ENCODE measurements at places on chromosomes 2 and 18.
A peak's percentile ranks its signal among the peaks of the same experiment; 100 is the strongest.

DNA sequence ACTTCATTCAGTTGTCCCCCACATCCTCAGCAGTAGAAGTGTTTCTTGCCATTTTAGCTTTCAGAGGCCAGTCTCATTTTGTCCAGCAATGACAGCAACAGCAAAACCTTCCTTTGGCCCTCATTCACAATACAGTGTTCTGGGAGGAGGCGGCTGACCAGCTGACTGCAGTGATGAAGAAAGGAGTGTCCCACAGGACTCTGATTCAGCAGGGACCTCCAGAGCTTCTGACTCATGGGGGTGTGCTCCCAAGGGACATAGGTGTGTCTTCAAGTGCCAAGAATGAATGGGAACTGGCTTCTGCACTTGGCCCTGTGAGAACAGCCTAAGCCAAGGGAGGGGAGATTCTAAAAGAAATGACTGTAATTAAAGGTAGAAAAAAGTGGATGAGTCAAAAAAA is 147.0 kb upstream of the PELI1 start:
- H3K27me3 ChIP-seq, result no peaks in the 10 kb centered on the region
- no peak overlapping the region for H3K4me3 ChIP-seq
- H3K4me1 ChIP-seq, result peaks cover 2% of the 10 kb centered on the region
- no peak for DNase-seq

GRCh38 chr2:189783451-189783926 is 650 bp downstream of the ORMDL1 start:
- no peaks in the 10 kb centered on the region for H3K36me3 ChIP-seq
- H3K4me1 ChIP-seq, result peaks cover 3% of the 10 kb centered on the region
- no peak for DNase-seq
- peak overlapping the region; percentile 81 for H3K27ac ChIP-seq
- H3K27me3 ChIP-seq, result no peaks in the 10 kb centered on the region

DNA sequence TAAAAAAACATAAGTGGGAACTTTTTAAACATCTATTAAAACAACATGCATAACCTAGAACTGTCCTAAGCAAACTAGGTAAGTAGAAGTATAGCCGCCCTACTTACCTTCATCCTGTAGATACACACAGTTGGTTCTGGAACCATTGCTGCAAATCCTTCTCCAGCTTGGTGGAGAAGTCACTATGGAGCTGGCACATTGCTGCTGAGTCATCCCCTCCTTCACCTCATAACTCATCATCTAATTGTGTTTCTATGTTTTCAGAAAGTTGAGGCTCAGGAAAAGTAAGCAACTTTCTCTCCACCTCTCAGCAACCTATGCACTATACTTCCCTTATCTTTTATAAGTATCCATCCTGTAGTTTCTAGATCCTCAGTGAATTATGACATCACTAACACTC is 269.8 kb upstream of the MMADHC start:
- H3K36me3 ChIP-seq, result no peaks in the 10 kb centered on the region
- H3K27me3 ChIP-seq, result no peaks in the 10 kb centered on the region
- H3K27ac ChIP-seq, result no peak overlapping the region
- H3K4me3 ChIP-seq, result no peak overlapping the region

DNA sequence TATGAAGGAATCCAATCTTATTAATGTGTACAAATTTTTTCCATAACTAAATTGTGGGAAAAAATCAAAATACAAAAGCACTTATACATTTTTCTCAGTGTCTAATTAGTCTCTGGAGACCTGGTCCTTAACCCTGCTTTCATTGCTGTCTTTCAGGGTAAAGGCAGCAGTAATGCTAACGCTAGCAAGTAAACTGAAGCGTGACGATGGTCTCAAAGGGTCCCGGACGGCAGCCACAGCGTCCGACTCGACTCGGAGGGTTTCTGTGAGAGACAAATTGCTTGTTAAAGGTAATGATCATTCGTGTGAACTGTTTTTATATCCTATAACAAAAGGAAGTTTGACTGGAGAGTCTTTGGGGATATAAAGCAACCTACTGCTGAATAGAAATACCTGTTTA is 6.1 kb downstream of the UBE2F start:
- DNase-seq, result no peak
- H3K27me3 ChIP-seq, result no peaks in the 10 kb centered on the region
- no peak overlapping the region for H3K27ac ChIP-seq
- H3K4me1 ChIP-seq, result peaks cover under 1% of the 10 kb centered on the region
- no peak overlapping the region for H3K4me3 ChIP-seq

GRCh38 chr2:200778038-200778437 is 33.7 kb upstream of the BZW1 start:
- no peaks in the 10 kb centered on the region for H3K36me3 ChIP-seq
- no peak overlapping the region for H3K4me3 ChIP-seq
- peaks cover 3% of the 10 kb centered on the region for H3K4me1 ChIP-seq
- H3K27ac ChIP-seq, result no peak overlapping the region
- H3K27me3 ChIP-seq, result no peaks in the 10 kb centered on the region

- DNase-seq, result peak; percentile 67
- no peaks in the 10 kb centered on the region for H3K36me3 ChIP-seq
- no peak overlapping the region for H3K4me3 ChIP-seq
- H3K27ac ChIP-seq, result no peak overlapping the region
These were observed 122.2 kb downstream of the ACKR3 start for GRCh38 chr2:236691799-236692167.

DNA sequence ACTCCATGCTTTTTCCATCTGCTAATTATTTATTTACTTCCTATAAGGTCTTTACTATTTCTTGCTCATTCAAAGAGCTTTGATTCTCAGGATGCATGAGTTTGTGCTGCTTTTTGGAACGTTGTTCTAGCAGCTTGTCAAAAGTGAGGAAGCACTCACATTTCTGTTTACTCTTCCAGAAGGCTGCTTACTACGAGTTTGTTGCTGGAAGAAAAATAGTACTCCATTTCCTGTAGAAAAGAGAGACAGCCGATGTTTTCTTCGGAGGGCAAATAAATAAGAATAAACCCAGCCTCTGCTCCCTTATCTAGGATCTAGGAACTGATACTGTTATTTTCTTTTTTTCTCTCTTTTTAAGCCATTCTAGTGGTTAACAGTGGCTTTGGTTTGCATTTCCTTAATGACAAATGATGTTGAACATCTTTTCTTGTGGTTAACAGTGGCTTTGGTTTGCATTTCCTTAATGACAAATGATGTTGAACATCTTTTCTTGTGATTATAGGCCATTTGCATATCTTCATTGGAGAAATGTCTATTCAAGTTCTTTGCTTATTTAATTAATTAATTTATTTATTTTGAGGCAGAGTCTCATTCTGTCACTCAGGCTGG is 20.5 kb downstream of the CYP27A1 start:
- peak overlapping the region; percentile 47 for H3K27ac ChIP-seq
- no peak overlapping the region for H3K4me3 ChIP-seq
- H3K4me1 ChIP-seq, result peaks cover 2% of the 10 kb centered on the region
- no peaks in the 10 kb centered on the region for H3K36me3 ChIP-seq
- H3K27me3 ChIP-seq, result no peaks in the 10 kb centered on the region
